NCI-H2081 (cell line): ENCODE measurements at places on chromosomes 5 and 9.

GRCh38 chr5:149387982-149388381, 8.9 kb upstream of the IL17B start:
- no peak for DNase-seq

DNA sequence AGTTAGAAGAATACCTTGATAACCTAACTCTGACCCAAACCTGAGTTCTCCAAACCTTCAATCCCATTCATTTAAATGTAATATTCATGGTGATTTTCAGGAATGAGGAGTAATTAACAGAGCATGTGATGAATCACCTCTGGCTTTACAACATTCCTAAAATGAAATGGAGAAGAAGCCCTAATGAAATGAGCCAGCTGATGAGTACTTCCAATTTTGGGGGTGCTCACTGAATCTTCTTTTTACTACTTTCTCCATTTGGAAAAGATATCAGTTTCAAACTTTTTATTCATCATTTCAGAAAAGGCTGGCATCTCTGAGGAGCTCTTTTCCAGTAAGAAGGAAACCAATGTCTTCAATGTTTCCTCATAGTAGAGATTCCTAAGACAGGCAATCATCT, 2.9 kb upstream of the SPINK5 start:
- no peak for DNase-seq

GRCh38 chr5:102554728-102555127, 55.9 kb upstream of the SLCO6A1 start:
- no peak for DNase-seq

- peak; percentile 9 for DNase-seq
Measured at GRCh38 chr5:126869005-126869451, 92.1 kb downstream of the LMNB1 start.

- DNase-seq = no peak
Measured at GRCh38 chr9:114012126-114012525, 66.0 kb downstream of the AMBP start.

- DNase-seq = no peak
Measured at GRCh38 chr9:78188594-78188993, 47.3 kb upstream of the CEP78 start.

DNA sequence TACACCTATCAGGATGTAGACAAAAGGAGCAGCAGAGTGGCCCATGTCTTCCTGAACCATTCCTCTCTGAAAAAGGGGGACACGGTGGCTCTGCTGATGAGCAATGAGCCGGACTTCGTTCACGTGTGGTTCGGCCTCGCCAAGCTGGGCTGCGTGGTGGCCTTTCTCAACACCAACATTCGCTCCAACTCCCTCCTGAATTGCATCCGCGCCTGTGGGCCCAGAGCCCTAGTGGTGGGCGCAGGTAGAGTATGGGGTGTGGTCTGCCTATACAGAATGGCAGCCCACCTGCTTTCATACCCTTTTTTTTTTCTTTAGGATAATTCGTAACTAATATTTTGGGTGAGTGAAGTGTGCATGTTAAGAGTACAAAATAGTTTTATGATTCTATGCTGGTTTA, 1.1 kb downstream of the SLC27A6 start:
- no peak for DNase-seq

GRCh38 chr5:81750308-81751008, 439 bp downstream of the SSBP2 start:
- no peak for DNase-seq

DNA sequence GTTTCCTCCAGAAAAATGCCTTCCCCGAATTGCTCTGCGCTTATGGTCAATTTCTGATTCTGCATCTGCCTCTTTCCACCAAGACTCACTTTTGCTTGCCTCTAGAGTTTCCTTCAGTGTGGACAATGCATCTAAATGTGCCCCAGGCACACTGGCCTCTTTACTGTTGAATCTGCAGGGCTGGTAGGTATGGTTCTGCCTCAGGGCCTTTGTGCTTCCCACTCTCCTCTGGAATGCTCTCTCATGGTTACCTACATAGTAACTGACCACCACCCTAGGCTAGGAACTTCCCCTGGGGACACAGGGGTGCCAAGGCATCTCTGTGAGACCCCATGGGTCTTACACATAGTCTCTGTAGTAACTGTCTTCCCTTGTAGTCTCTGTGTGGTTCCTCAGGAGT, 1258.6 kb downstream of the CDH12 start:
- DNase-seq = no peak

DNA sequence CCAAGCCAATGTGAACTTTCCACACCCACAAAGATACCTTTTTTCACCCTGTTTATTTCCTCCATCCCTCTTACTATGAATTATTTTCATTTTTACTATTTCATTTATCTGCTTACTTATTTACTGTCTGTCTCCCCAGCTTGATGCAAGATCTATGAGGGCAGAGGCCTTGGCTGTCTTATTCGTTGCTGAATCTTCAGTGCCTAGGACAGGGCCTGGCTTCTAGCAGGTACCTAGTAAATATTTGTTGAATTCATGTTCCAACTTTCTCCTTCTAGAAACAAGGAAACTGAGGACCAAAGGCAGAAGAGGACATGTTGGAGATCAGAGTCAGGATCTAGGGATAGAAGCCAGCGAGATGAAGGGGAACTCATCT, 543 bp upstream of the DNM1 start:
- DNase-seq = no peak

DNA sequence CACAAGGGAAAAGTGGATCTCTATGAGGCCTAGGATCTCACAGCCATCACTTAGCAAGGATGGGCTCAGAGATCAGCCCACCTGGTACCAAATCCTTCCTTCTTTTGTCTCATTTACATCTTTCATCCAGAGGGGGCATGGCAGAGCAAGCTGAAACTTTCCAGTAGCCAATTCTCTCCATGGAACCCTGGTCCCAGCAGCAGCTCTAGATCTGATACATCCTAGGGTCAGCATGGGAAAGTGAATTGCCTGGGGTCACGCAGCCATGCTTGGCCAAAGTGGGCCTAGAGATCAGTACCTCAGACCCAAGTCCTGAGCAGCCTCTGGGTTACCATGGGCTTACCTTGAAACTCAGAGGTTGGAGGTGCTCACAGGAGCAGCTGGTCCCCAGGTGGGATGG, 170.5 kb downstream of the GABBR2 start:
- no peak for DNase-seq

- DNase-seq = no peak
Measured at GRCh38 chr9:91777292-91777830, 172.7 kb downstream of the ROR2 start.

GRCh38 chr5:132774406-132774805, 2.6 kb downstream of the SEPTIN8 start:
- DNase-seq = no peak

DNA sequence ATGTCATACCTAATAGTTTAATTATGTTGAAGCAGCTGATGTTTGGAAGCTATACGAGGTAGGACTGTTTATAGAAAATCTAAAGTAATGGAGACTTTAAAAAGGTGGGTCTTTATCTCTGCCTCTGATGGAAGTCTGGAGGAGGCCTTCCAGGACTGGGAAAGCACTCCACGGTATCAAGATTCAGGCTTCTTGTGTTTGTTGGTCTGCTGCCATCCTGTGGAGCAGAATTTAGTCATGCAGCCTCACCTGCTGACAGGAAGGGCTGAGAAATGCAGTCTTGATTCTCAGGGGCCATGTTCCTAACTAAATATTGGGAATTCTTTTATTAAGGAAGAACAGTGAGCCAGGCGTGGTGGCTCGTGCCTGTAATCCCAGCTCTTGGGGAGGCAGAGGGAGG, 15.9 kb downstream of the SPDL1 start:
- no peak for DNase-seq

- no peak for DNase-seq
Measured at GRCh38 chr5:111682121-111682520, 74.9 kb downstream of the NREP start.

DNA sequence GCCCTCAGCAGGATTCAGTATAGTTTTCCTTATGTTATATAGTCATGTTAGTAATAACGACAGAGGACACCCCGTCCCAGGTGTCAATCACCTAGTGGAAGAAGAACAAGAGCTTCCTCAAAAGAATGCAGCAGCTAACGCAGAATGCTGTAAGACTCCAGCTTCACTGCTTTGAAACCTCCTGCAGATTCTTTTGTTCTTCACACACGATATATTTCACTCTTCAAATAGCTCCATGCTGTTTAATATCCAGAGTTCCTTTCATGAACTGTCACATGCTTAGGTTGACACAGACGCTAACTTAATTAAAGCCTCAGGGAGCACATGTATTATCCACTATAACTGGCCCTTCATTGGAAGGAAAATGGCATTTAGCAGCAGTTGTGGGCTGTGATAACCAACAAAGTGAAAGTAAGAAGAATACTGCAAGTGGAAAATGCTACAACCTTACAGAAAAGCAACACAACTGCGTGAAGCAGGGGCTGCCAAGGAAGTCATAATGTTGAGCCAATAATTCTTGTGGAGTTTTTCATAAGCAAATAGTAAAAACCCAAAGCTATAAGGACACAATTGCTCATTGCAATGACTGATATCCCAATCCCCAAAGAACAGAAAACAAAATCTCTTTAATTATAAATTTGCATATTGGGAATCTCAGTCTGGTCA, 387.5 kb downstream of the PLK2 start:
- DNase-seq = peak; percentile 42

GRCh38 chr9:113616116-113616515, 152.6 kb downstream of the RGS3 start:
- DNase-seq = no peak

DNA sequence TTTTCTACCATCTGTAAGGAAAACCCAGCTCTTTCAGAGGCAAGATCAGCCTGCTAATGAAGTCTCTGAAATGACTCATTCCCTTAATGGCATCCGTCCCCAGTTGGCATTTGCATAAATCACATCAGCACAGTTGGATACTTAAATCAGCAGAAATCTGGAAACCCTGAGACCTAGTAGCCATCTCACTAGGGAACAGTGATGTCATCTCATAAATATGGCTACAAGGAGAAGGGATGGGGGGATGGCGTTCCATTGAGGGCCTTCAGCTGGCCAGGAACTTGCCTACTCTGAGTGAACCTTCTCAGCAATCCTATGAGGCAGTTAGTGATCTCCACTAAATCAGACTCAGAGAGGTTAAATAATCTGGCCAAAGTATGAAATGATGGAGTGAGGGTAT, 81.8 kb downstream of the CMYA5 start:
- no peak for DNase-seq

GRCh38 chr9:134189145-134189469, 24.7 kb upstream of the RNU6ATAC start:
- no peak for DNase-seq

DNA sequence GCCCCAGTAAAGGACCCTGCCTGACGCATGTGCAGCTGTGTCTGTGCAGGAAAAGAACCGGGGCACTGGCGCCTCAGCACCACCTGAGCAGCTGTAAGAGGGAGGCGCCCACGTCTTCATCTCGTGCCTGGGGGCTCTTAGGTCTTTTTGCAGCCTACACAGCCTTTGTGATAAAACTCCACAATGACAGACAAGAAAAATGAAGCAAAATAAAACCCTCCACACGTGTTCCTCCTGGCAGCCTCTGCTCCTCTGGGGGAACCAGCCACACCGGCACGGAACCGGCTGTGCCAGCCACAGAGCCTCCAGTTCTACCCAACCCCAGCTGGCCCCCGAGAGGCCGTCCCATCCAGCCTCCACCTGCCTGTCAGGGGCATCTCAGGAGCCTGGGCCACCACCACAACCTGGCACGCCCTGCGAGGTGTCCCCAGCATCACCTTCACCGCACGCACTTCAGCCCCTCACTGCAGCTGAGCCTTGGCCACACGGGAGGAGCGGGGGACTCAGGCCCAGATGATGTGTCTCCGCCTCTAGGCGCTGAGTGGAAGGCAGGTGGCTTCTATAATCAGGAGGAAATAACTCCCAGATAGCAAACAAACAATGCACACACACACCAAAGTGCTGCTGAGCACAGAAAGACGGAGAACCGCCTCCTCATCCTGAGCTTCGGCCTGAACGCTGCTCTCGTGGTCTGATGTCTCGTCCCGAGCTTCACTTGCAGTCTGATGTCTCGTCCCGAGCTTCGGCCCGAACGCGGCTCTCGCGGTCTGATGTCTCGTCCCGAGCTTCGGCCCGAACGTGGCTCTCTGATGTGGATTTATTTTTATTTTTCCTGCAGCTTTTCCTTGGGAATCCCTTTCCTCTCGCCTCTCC, 28.6 kb upstream of the NSMF start:
- DNase-seq = peak; percentile 77

GRCh38 chr5:132389585-132390286, 20.2 kb downstream of the SLC22A5 start:
- no peak for DNase-seq

DNA sequence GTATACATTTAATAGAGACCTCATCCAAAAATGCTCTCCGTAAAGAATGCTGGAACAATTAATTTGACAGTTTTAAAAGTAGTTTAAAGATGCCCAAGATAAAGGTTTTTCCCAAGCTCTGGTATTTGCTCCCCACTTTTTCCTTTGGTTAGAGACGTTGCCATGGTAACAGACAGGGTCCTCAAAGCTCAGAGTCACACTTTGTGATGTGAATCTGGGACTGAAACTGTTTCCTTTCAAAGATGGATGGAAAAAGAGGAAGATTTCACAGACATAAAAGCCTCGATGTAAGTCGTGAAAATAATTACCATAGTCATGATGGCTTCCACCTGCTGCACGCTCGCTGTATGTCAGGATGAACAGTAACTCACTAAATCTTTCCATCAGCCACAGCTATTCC, 229.5 kb downstream of the MSX2 start:
- DNase-seq = no peak

GRCh38 chr9:35557320-35557719, 47.7 kb upstream of the TESK1 start:
- DNase-seq = no peak

- no peak for DNase-seq
Measured at GRCh38 chr5:169248996-169249395, 51.9 kb downstream of the SLIT3 start.

GRCh38 chr9:131273856-131274673, 2.2 kb downstream of the FAM78A start:
- no peak for DNase-seq

DNA sequence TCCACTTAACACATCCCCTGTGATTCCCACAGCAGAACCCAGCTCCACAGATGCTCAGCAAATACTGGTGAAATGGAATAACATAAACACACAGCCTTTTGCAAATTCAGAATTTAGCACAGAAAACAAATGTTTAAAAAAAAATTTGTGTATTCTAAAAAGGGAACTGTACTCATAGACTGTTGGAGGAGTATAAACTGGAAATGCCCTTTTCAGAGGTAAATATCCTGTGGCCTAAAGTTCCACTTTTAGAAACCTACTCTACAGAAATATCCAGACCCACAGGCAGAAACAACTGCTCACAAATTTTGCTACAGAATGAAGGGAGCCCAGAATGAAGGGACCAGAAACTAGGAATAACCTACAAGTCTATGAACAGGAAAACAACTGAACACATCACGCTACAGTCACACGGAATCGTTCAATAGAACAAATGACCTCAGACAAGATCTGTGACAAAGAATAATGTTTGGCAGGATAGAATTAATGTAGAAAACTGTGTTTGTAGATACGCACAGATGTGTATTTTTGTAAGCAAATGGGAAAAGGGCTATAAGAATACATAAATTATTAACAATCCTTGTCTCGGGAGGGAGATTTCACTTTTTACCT, 78.5 kb downstream of the SHB start:
- DNase-seq = no peak

- no peak for DNase-seq
Measured at GRCh38 chr9:85897848-85898247, 43.1 kb upstream of the NAA35 start.

- no peak for DNase-seq
Measured at GRCh38 chr9:28941856-28942255, 1368.6 kb upstream of the C9orf72 start.
